SK-N-SH (cell line): ENCODE measurements at places on chromosomes 13 and 19.

DNA sequence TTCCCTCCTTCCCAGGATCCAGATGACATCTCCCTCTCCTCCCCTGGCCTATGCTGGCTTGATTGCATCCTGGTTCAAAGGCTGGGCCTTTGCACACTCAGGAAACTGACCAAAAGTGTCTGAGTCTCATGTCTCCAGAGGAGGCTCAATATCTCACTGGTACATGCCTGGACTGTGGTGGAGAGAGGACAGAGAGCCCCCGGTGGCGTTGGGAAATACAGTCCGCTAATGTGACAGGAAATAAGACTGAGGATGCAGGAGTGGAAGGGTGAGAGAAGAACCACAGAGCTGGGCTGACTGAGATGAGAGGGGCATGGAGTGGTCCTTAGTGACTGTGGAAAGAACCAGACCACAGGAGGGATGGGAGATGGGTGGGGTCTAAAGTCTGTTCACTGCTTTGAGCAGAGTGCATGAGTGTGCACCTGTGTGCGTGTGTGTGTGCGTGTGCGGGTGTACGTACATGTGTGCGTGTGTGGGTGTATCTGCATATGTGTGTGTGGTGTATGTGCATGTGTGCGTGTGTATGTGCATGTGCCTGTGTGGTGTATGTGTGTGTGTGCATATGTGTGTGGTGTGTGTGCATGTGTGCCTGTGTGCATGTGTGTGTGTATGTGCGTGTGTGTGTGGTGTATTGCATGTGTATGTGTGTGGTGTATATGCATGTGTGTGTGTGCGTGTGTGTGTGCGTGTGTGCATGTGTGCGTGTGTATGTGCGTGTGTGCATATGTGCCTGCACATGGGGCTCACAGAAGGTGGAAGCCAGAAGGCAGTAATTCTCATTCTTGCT, 1.9 kb downstream of the SIGLEC5 start:
- DNase-seq, result no peak

- DNase-seq, result no peak
These were observed 481.3 kb upstream of the GPC6 start for GRCh38 chr13:92745258-92745657.

- no peak for DNase-seq
These were observed 91.5 kb upstream of the FRY start for GRCh38 chr13:31940076-31940475.

GRCh38 chr19:18368504-18369222, 17.3 kb upstream of the GDF15 start:
- DNase-seq, result no peak

DNA sequence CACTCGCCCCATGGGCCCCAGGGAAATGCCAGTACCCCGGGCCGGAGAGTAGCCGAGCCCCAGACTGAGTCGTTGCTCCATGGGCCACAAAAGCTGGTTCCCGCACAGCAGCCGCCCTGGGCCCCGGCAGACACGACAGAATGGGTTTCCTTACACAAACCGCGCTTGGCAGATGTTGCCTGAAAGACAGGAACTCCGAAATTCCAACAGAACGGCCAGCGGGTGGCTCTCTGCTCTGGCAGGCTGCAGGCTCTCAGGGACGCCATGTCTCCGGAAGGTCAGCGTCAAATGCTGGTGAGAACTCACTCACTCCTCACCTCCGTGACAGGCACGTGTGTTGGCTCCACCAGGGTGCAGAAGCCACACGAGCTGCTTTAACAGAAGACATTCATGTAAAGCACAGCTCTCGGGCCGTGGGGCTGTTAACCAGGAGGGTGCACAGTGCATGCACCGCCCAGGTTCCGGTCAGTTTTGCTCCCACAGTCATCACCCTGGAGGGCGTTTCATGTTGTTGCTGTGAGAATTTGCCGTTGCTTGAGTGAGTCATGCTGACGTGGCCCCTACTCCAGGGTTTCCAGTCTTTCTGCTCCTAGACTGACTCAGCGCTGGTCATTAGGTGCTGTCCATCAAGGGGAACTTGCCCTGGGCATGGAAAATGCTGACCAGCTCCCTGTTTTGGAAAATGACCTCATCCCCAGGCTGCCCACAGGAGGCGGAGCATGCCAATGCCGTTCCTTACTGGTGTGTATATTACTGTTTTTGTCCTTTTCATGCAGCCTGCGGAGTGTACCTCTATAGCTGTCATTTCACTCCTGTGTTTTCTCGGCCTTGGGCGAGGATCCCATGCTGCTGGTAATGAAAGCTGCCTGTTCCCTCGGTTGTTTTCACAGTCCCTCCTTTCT, 44.8 kb downstream of the ANKRD10 start:
- DNase-seq, result peak; percentile 58

- no peak for DNase-seq
These were observed 64.6 kb downstream of the CCNE1 start for GRCh38 chr19:29876414-29876813.

DNA sequence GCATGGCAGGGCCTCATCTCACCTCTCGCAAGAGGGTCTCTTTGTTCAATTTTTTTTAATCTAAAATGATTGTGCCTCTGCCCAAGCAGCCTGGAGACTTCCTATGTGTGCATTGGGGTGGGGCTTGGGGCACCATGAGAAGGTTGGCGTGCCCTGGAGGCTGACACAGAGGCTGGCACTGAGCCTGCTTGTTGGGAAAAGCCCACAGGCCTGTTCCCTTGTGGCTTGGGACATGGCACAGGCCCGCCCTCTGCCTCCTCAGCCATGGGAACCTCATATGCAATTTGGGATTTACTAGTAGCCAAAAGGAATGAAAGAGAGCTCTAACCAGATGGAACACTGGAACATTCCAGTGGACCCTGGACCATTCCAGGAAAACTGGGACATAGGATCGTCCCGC, 8.0 kb downstream of the FXYD3 start:
- no peak for DNase-seq

- DNase-seq, result no peak
These were observed at the start of gene NTN5 for GRCh38 chr19:48672994-48673393. NTN5 (minus strand) TSS chr19:48673017; CDS start chr19:48670986, 2,031 bp downstream.

DNA sequence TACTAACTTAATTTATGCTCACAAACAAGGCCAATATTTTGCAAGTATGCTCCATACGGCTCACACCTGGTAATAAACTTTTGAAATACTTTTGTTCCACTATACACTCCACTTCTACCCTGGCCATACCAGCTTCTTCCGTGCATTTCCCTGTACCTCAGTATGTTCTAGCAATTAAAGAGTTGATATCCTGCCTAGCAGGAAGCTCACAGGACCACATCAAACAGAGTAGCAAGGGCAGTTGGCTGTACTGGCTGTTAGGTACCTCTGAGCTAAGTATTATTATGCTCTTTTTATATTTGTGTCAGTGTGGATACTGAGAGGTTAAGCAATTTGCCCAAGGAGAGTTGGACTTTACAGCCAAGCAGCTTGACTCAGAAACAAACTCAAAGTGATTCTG, 257.7 kb downstream of the SLITRK6 start:
- no peak for DNase-seq

- DNase-seq, result peak; percentile 96
These were observed 2.4 kb upstream of the NTN5 start for GRCh38 chr19:48674921-48675824.

DNA sequence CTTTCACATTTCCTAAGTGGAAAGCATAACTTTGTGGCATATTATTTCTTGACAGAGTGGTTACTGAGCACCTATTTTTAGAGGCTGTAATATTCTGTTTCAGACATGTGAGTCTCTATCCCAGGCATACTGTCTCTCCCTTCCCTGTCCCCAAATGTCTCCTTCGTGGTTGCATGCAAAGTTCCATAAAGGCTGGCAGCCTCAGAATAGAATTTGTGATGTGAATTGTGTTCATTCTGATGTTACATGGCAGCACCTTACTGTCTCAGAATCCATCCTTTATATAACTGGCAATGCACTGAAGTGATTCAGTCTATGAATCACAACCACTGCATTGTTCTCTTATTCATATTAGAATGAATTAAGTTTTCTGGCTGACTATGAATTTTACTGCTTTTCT, 89.0 kb upstream of the SLC7A1 start:
- no peak for DNase-seq

GRCh38 chr13:43876366-43876765, 3.2 kb downstream of the CCDC122 start:
- DNase-seq, result no peak

DNA sequence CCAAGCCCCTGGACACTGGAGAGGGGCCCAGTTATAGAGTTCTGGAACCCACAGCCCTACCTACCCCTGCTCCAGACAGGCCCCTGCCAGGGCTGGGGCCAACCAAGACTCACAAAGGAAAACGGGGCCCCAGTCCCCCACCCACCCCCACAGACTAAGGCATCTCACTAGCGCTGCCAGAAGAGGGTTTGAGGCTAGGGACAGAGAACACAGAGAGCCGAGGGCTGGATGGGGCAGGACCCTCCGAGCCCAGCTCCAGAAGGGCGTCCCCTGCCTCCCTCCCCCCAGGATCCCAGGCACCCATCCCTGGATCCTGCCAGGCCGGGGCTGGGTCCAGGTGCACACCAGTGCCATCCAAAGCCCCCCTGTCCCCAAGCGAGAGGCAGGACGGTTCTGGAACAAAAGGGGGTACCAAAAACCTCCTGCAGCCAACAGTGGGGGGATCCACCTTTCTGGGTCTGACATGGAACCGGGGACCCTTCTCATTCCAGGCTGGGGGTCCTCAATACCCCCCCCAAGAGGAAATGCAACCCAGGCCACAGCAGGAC, 4.4 kb upstream of the REXO1 start:
- no peak for DNase-seq

- no peak for DNase-seq
These were observed 11.8 kb upstream of the LILRA2 start for GRCh38 chr19:54561840-54562239.

- no peak for DNase-seq
These were observed 229.0 kb downstream of the TEX29 start for GRCh38 chr13:111549464-111549863.

- DNase-seq, result no peak
These were observed 138.3 kb upstream of the RFC3 start for GRCh38 chr13:33679658-33680012.

DNA sequence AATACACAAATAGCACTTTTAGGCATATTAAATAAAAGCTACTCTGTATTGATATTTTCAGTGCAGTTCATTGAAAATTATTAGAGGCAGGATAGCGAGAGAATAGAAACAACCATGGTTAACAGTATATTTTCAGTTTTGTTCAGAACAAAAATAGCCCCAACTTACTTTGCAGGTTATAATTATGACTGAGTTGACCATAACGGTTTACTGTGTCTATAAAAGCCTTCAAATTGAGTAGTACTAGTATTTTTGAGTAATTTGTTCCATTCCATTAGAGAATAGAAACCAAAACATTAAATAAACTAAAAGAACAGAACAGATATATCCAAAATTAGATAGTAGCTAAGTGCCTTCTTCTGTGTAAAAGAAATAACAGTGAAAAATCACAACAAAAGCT, 1108.4 kb upstream of the PCDH20 start:
- DNase-seq, result no peak

DNA sequence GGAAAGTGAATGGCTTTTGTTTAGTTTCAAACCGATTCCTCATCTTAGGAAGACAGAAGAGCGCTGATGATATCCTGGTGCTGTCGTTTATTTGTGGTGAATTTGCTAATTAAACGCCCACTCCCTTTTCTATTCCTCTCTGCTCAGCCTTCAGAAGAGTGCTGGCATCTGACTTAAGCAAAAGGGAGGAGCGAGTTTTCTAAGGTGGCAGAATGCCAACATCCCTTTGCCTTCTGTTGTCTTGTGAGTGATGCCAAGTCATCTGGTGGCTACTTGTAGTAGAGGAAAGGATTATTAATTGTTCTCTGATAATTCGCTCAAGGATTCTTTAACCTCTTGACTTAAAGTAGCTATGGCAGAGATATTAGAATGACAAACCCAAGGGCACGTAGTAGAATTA, 68.1 kb downstream of the ERCC5 start:
- no peak for DNase-seq

- no peak for DNase-seq
These were observed 115.3 kb downstream of the NALCN start for GRCh38 chr13:101301053-101301452.

DNA sequence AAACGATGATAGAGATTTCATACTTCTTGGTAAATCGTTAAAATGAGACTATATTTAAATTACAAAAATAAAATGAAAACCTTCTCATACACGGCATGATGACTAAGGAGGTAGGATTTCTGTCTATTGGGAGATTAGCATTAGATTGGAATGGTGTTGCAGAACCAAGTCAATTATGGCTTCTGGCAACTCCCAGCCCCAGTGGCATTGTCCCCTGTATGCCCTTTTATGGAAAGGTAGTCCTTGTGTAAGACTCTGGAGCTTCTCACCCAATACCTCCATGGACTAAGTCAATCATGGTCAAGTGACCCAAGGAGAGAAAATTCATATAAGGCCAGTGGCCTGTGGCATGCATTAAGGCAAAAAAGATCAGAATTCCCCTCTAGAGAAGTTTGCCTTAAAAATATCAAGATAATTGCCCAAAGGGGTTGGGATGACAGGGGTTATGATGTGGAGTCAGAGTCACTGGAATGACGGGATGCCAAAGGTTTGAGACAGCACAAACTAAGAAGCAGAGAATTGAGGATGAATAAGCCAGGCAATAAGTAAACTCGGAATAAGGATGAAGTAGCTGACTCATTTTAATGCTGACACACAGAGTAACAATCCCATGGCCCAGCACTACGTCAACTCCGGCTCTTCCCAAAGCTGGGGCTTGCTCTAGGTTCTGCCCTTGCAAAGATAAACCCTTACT, 57.8 kb upstream of the POSTN start:
- DNase-seq, result no peak

DNA sequence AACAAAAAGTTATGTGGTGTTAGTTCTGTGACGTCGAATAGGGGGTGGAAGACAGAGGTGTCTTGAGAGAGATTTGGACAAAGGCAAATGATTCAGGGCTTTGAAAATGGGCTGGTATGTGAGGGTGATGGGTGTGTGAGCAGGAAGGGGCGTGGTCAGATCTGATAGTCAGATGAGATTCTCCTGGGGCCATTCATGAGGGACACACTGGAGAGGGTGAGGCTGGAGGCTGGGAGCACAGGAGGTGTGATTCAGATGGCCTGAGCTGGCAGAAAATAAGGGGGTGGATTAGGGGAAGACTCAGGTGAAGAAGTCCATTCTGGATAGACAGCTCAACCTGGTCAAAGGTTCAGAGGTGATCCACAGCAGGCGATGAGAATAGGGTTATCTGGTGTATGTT, 28.0 kb downstream of the CYP4F22 start:
- no peak for DNase-seq

DNA sequence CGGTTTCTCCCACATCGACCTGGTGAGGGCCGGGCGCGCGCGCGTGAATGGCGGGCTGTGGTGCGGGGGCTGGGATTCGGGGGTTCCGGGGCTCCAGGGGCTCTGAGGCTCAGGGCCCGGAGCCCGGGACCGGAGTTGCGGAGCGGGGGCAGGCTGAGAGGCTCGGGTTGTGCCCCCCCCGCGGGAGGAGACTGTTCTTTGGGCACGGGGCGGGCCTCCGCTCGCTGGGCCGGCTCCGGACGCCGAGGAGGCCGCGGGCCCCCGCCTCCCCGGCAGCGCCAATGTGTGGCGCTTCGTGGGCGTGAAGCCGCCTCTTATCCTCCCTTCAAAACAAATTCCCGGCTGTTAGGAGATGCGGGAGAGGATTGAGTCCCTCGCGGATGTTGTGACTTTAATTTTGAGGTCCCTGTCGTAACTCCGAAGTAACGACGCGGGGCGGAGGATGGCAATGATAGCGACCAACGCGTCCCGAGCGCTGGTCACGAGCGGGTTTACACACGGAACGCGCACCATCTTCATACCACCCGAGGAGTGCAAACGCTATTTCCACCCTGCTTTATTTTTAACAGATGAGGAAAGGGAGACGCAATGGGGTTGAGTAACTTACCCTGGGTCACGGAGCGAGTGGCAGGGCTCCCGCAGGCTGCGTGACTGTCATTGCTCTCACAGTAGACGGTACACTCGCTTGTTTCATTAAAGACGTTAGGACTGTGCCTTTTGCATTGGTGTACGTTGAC, 536 bp downstream of the UBA2 start:
- DNase-seq, result peak; percentile 47

- no peak for DNase-seq
These were observed 123.5 kb upstream of the CACNA1A start for GRCh38 chr19:13629687-13630357.
